ENCODE measurements at places on chromosomes 4 and X.

DNA sequence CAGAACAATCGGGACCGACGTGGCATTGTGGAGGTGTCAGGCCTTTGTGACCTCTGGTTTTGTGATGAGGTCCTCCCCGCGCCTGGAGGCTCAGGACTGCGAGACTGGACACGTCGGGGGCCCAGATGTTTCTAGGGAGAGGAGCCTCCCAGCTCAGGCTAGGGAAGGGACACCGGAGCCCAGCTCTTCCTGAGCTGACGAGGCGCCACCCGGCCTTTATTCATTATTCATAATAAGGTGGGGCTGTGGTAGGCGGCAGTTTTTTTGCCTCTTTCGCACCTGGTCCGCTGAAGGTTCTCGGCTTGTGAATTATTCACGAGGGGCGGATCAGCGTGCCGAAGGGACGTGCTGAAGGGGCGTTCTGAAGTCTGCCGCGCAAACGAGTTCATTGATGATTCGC lies 2.3 kb upstream of the UBA1 start:
- peak; percentile 51 for DNase-seq

DNA sequence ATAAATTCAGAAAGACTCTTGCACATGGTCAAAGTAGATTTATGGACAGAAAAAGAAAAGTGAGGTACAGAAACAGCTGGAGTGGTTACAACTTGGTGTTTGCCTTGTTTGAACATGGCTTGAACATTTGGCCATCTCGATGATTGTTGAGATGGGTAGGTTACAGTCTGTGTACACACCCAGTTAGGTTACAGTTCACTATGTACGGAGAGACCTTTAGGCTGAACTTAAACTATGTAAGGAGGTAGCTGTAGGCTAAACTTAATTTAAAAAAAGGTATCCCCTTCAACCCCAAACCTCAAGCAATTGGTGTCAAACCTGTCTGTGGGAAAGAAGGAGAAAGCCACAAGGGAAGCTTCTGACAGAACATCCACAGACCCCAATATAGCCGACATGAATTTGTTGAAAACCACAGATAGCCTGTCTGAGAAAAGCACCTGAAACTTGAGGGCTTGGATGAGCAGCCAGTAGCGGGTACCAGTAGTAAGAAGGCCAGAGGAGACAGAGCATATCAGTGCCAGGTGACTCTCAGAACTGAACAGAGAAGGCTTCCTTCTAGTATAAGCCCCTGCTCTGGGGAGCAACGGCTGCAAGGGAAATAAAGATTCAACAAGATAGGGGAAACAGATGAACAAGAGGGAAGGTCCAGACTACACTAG lies 247.9 kb upstream of the GALNTL6 start:
- DNase-seq, result no peak

- no peak for DNase-seq
These were observed 17.1 kb upstream of the ANXA3 start for GRCh38 chr4:78534286-78534955.

DNA sequence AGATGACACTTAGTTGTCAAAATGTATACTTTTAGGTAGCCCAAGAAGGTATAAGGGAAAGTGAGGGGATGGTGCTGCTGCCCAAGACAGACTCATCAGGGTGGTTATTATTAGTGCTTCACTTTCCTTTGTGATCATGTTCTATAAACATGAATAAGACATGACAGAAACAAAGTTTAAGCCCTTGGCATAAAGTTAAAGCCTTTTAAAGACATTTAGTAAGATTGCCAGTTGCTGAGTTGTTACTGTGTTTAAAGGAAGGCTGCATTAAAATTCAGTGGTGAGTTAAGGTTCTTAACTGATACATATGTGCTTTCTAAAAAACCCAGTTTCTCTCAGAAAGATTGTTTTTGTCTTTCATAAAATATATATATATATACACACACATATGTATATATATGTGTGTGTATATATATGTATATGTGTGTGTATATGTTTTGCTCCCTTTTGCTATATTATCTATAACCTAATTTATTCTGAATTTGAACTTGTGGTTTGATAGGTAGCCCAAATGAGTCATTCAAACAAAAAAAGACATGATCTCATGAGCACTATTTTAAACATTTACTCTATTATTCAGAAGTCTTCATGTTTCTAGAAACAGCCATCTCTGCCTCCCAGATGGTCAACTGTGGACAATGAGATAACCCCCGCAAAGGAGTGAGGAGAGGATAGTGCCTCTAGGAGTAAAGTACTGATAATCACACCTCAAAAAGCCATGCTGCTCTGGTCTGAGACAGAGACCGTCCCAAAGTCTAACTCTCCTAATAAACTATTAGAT lies 98.1 kb upstream of the OTUD4 start:
- DNase-seq, result no peak

- DNase-seq, result no peak
These were observed 26.9 kb downstream of the MAP7D2 start for GRCh38 chrX:20089845-20090244.

DNA sequence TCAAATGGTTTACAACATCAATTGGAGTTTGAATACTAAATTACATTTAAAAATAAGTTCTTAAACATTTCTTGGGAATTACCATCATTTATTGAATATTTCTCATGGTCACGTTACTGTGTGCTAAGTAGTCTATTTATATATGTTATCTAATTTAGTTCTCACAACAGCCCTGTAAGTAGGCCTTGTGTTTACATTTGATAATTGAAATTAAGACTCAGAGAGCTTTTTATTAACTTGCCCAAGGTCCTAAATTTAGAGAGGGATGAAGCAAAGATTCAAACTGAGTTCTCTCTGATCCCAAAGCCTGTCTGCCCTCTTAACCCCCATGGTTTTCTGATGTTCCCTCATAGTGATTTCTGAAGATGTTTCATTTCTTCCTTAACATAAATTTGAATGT lies 103.7 kb downstream of the CEP135 start:
- DNase-seq, result no peak

- DNase-seq, result peak; percentile 16
These were observed 83.6 kb upstream of the GUCY1A1 start for GRCh38 chr4:155582971-155583437.

- no peak for DNase-seq
These were observed 48.8 kb downstream of the MAP7D2 start for GRCh38 chrX:20067709-20068561.

- no peak for DNase-seq
These were observed 27.7 kb downstream of the YIPF7 start for GRCh38 chr4:44623676-44624075.

DNA sequence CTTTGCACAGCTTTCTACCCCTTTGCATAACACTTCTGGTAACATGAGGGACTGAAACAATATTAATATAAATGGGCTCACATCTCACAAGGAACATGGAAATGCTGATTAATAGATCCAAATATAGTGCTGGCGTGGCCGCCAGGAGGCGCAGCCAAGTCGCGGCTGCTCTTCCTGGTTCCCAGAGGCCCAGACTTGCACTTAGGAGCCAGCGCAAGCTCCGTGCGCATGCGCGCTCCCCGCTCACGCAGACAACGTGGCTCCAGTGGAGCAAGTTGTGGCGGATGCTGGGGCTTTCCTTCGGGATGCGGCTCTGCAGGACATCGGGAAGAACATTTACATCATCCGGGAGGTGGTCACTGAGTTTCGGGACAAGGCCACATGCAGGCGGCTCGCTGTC lies 318.3 kb upstream of the SLC7A11 start:
- DNase-seq, result no peak

- no peak for DNase-seq
These were observed 302.1 kb downstream of the KCTD8 start for GRCh38 chr4:44146516-44146915.

- no peak for DNase-seq
These were observed 72.4 kb downstream of the CPZ start for GRCh38 chr4:8664976-8665375.

DNA sequence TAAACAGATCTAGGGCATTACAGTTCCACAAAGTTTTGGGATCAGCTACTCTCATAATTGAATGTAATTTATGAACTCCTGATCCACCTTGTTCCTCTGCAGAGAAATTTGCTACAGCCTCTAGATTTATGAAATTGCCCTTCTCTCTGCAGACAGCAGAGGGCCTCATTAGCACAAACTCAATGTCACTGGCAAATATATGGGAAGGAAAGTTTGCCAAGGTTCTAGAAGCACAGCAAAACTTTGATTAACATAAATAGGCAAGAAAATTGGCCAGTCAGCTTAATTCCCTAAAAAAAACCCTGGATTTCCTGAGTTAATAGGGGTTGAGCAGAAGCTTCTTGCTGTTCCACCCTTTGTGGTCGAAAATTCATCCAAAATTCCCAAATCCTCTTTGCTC lies 31.5 kb downstream of the PRPS1 start:
- DNase-seq, result peak; percentile 56

- no peak for DNase-seq
These were observed 1337.1 kb upstream of the PABPC4L start for GRCh38 chr4:135538698-135539097.

GRCh38 chrX:133926809-133927208 lies 58.6 kb downstream of the GPC3 start:
- no peak for DNase-seq

- DNase-seq, result no peak
These were observed 116.3 kb downstream of the GALNTL6 start for GRCh38 chr4:171929477-171929876.

- no peak for DNase-seq
These were observed 13.1 kb downstream of the MOB1B start for GRCh38 chr4:70915036-70915815.

- DNase-seq, result no peak
These were observed 139.6 kb downstream of the IDS start for GRCh38 chrX:149365552-149365951.

- no peak for DNase-seq
These were observed 208.3 kb upstream of the AMOT start for GRCh38 chrX:113048896-113049295.

DNA sequence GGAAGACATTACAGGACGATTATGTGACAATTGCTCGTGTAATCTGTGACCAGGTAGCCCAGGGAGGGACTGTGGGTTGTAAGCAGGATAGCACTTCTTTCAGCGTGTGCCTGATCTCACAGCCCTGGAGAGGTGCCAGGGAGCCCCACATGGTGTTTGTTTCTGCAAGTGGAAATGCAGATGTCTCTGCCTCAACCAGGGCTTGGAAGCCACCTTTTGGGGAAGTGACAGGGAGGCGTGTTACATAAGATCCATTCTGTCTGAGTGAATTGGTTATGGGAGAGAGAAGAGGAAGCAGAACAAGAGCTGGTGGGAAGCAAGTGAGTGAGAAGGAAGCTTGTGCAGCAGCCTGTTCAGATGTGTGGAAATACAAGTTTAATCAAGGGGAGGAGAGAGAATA lies 104.5 kb upstream of the GATB start:
- DNase-seq, result no peak

- no peak for DNase-seq
These were observed 49.3 kb upstream of the EPGN start for GRCh38 chr4:74258963-74259362.

- no peak for DNase-seq
These were observed 1.0 kb upstream of the SCLT1 start for GRCh38 chr4:129094347-129094746.

- DNase-seq, result no peak
These were observed 19.4 kb upstream of the SRD5A3 start for GRCh38 chr4:55326629-55327028.

GRCh38 chr4:145909281-145909715 lies 29.3 kb downstream of the ZNF827 start:
- DNase-seq, result no peak

DNA sequence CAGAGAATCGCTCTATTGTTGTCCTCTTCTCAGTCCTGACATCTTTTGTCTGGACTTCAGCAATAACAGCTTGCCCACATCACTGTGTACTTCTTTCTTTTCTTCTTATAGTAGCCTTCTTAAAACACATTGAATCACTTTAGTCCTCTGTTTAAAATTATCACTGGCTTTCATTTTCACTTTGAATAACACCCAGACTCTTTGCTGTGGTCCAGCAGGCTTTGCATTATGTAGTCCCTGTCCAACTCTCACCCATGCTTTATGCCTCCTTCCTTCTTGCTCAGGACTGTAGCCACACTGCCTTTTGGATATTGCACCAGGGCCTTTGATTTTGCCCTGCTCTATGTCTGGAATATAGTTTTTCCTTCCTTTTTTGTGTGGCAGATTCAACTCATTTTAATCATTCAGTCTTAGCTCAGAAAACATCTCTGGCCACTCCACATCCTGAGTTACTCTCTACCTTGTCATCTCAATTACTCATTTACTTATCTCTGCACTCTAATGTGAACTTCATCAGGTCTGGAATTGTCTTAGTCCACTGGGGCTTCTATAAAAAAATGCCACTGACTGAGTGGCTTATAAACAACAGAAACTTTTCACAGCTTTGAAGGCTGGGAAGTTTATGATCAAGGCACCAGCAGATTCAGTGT lies 168.2 kb downstream of the C4orf33 start:
- DNase-seq, result no peak

GRCh38 chr4:110142461-110142860 lies 56.0 kb downstream of the ELOVL6 start:
- no peak for DNase-seq

- DNase-seq, result no peak
These were observed 562.2 kb downstream of the ACTRT1 start for GRCh38 chrX:127490000-127490399.

DNA sequence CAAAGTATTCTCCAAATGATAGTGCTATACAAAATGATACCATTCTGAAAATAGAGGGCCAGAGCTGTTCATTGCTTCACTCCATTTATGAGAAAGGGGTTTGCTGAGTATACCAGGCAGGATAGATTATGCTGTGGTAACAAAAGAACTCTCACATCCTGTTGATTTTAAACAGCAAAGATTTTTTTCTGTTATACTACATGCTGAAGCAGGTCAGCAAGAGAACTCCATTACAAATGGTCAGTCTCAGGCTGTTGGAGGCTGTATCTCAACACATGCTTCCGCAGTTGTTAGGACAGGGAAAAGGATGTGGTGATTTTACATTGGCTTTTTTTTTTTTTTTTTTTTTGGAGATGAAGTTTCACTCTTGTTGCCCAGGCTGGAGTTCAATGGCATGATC lies 13.7 kb upstream of the KLHL5 start:
- DNase-seq, result peak; percentile 53

DNA sequence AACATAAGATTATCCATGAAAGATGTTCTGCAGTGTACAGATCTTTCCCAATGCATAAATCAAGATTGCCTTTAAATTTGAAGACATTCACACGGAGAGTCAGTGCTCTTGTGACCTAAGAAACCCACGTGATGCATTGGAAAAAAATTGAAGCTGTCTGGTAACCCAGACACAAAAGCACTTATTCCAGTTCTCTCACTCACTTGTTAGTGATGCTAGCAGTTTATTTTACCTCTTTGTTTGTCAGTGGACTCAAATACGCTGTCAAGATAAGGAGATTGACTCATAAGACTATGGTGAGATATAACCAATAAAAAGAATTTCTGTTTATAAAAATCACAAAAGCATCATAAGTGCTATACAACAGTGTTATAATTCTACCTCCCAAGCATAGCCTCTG lies 245.8 kb upstream of the SMIM31 start:
- no peak for DNase-seq

- no peak for DNase-seq
These were observed 196.8 kb upstream of the ADGRL3 start for GRCh38 chr4:61003301-61003700.

All from activated CD4-positive, alpha-beta T cell treated with anti-CD3 and anti-CD28 coated beads, Interleukin-2, Interleukin-6, amounts not matched to agents 100 ng/mL and 50 ng/mL, durations not matched to agents 16 hours and 8 hours (primary cell).